Right kidney (tissue), 9 donors: ENCODE measurements at places on chromosomes 11 and 22.
A peak's percentile ranks its signal among the peaks of the same experiment; 100 is the strongest.

DNA sequence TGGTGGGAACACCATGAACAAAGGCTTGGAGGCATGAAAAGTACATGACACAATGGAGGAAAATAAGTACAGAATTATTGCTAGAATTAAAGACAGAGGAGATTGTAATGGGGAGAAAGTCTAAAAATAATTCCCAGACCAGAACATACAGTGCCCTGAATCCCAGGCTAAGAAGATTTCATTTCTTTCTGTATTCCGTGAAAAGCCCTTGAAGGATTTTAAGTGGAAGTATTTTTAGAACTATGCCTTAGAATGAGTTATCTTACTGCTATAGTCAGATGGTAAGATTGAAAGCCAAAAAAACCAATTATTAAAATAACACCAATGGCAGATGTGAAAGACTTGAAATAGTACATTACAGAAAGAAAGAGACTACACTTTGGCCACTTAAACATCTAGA lies 36.1 kb upstream of the SLC5A12 start:
- DNase-seq = no peak

DNA sequence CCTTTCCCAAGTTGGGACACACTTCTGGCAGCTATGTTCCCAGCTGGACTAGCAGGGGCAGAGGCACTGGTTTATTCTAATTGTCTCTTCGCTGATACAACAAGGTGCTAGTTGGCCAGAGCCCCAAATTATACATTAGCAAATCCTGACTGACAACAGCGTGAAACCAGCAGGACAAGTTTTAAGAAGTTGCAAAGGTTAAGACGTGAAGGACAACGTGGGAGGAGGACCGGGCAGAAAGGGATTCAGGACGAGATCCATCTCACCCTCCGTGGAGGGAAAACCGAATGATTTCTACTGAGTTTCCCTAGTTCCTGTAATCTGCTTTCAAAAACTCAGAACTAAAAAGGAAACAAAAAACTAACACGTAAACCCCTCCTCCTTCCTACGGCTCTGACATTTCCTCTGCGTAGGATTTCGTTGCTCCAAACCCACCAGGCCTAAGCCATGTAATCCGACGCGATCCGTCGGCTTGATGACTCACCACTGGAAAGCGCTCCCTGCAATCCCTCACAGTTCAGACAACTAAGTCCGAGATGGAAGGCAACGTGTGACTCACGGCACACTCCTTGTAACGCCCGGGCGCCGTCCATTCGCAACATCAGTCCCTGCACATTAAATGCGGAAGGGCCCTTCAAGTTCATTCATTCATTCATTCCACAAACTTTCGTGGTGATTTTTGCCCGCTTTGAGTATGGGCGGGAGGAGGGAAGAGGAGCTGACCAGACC lies 703 bp downstream of the POGLUT3 start:
- DNase-seq = no peak

GRCh38 chr11:47980088-47980906 lies at the start of gene PTPRJ:
PTPRJ (plus strand) TSS chr11:47980559; CDS start chr11:47980913, 354 bp downstream.
- no peak for DNase-seq

- DNase-seq = no peak
These were observed 14.9 kb downstream of the PPM1F start for GRCh38 chr22:21937821-21938070.

DNA sequence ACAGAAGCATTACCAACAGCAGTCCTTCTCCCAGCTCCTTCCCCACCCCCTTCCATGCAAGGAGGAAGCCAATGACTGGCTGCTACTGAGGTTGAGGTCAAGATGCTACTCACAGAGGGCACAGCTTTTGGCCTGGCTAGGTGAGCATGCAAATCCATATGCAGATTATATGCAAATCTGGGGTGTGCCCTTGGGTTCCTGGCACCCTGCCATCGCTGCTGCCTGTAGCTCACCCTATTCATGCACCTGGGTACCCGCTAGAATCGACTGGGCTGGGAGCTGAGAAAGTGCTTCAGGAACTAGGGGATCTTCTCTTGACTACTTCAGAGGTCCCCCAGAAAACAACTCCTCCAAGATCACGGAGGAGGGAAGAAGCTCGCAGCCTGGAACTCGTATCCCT lies 4.0 kb downstream of the DSCAML1 start:
- no peak for DNase-seq

GRCh38 chr11:114174712-114175495 lies 115.4 kb downstream of the ZBTB16 start:
- no peak for DNase-seq

- no peak for DNase-seq
These were observed 18.9 kb upstream of the HEPHL1 start for GRCh38 chr11:94002226-94002625.

GRCh38 chr22:41245917-41246499 lies 5.3 kb upstream of the CHADL start:
- DNase-seq = no peak

DNA sequence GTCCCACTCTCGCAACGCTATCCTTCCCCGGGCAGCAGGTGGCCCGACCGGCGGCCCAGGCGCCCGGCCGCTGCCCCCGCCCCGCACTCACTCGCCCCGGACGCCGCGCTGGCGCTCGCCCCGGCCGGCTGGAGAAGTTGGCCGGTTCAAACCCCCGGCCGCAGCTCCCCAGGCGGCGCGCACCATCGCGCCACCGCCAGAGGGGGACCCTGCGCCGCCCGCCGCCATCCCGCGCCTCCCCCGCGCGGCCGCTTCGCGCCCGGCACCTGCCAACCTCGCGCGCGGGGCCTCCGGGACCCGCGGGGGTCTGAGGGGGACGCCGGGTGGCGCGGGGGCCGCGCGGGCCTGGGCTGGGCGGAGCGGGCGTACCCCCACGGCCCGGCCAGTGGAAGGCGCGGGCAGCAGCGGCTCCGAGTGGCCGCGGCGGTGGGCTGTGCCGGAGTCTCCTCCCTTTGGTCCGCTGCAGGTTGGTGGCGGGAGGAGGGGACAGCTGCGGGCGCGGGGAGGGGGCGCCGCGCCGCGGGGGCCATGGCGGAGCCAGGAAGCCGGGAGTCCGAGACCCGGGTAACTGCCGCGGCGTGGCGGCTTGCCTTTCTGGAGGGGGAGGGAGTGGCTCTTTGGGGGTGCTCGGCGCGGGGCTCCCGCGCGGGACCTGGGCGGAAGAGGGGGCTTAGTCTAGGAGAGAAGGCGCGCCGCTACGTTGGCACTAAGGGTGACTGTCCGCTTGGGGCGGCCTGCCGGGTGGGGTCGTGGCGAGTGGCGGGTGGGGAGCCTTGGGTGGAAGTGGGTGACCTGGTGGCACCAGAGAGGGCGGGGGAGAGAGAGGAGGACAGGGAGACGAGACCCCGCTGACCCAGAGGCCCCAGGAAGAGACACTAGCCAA lies at the start of the genes MPST and TST:
MPST (plus strand) TSS at position 434 of the 883 bp plus-strand sequence; CDS start at position 529, 95 bp downstream.
TST (minus strand) TSS at position 139 of the 883 bp plus-strand sequence. CDS start 715 bp downstream, outside the sequence.
- peak; percentile 75 for DNase-seq

DNA sequence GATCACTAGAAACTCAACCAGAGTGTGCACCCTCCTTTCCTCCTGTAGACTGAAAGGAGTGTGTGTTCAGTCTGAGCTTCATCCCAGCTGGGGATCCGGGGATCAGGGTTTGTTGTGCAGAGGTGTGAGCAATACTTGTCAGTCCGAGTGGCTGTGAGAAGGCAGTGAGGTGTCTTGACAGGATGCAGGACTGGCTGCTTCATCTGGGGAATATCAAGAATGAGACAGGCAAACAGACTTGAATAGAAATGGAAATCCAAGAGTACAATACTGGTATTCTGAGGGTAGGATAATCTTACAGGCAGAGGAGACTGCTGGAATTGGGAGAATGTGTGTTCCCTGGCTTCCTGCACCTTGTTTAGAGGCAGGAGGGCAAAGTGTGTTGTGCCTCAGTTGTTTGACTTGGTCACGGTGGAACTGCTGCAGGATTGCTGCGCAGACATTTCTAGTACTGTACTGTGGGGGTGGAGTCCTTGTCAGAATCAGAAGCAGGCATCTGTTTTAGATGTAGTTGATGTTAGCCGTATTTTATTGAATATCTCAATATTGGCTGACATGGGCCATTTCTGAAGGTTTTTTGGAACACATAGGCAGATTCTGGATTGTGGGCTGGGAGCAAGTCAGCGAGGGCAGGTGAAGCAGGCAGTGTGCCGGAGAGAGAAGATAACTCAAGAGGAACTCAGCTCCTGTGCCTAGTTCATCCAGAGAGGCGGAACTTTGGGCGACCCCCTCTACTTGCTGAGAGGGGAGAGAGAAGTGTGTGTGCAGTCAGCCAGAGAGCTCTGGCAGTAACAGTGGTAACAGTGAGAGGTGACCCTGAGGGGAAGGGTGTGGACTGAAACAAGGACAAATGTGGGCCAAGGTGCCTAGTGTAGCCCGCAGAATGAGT lies 27.1 kb upstream of the GRK2 start:
- DNase-seq = no peak

DNA sequence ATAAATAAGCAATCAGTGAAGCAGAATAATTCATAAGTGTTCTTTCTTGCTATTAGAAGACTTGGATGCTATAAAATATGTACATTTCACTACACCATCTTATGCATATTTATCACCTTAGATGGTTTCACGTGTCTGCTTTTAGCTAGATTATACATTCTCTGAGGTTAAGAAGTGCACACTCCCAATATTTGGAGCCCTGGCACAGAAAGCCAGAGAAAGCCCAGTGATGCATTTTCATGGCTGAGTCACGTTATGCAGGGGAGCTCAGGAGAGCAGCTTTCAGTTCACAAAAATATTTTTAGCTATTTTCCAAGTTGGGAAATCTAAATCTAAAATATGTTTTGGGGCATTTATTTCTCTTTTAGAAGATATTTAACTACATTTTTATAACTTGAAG lies 5.1 kb upstream of the TP53AIP1 start:
- no peak for DNase-seq

DNA sequence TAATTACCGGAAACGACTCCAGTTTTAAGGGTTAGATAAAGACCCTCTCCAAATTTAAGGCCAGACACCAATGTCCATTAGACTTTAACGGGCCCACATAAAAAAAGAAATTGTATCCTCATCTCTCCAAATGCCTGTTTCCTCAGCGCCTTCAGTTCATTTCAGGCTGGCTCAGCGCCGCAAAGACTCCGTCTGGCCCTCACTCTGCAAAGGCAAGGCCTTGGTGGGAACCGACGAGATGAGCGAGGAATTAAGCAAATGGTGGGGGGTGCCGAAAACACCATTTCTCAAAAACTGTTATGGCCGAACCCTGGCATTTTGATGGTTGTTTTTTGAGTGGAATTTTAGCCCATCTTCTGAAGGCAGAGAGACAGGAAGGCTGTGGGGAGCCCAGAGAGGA lies 15.7 kb downstream of the MN1 start:
- DNase-seq = no peak

DNA sequence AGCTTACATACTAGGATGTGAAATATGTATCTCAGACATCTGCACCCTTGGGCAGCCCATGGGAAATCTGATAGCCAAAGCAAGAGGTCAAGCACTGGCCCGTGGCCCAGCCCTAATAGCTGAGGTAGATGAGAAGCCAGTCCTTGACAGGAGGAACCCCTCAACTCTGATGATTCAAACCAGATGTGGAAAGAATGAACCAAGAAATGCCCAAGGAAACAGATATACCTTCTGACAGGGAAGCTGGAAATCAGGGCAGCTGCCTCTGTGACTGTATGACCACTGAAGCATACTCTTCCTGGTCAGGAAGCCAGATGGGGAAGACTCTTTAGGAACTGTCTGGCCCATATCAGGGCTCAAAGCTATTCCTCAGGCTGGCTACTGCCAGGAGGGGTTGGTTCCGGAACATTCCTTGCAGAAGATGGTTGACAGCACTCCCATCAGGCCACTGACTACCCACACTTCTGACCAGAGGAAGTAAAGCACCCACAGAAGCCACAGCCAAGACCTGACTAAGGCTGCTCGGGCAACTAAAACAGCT lies 124.2 kb downstream of the SWAP70 start:
- no peak for DNase-seq

DNA sequence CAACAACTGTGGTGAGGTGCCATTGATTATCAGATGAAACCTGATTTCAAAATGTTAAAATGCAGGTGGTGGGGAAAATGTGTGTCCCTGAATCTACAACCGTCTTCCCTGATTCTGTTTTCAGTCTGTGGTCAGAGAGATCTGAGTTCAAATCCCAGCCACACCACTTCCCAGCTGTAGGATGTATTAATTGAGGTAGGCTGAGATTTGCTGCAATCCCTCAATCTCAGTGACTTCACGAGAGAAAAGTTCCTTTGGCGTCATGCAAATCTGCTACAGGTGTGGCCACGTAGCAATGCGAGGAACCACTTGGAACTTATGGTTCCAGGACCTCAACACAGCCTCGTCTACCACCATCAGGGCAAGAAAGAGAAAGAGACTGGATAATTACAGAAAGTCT lies 56.2 kb downstream of the BCL2L13 start:
- DNase-seq = no peak

DNA sequence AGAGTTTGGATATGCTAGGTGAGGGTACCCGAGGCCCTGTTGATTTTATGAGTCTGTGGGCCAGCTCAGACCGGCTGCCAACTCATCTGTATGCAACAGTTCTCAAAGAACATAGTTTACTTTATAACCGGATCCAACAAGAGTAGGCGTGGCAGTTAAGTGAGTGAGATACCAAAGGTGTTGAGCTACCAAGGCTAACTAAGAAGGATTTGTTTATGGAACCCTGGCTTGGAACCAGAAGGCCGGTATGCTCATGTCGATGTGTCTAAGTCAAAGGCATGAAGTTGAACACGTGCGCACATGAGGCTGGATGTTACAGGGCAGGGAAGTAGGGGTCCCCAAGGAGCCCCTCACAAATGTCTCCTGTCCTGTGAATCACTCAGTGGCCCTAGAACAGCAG lies at the start of gene KCNJ1:
KCNJ1 (minus strand) TSS at position 20 of the 400 bp plus-strand sequence. CDS start 27,053 bp downstream, outside the sequence.
- no peak for DNase-seq

DNA sequence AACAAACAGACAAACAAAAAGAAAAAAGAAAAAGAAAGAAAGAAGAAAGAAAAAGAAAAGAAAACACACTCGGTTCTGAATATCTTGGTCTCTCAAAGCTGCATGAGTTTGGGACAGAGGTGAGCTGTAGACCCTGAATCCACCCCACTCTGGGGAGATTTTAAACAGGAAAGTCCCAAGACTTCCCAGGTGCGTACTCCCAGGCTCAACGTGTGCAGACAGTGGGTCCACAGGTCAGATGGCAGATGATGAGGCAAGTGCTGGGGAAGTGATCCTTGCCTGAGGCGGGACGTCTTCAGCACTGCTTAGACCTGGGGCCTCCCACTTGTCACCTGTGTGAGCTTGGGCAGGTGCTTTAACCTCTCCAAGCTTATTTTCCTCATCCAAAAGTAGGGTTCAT lies 9.3 kb downstream of the CREB3L1 start:
- DNase-seq = no peak

GRCh38 chr11:128246810-128247594 lies 340.4 kb downstream of the ETS1 start:
- no peak for DNase-seq

- no peak for DNase-seq
These were observed 37.7 kb upstream of the GNB1L start for GRCh38 chr22:19892257-19892879.

DNA sequence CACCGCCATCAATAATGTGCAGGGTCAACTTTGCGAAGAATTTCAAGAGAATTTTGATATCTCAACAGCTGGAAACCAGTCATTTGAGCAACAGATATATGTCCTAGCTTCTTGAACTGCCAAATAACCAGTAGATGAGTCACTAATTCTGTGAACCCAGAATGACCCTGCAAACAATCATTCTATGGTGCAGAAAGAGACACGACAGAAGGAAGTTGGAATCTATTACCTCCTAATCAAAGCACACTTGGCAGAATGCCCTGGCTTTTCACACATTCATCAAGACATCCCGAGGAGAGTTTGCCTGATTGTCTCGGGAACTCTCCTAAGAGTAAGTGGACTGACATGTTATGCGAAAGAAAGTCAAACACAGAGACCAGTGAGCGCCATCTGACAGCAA lies 621.1 kb downstream of the OPCML start:
- no peak for DNase-seq

- DNase-seq = no peak
These were observed 43.2 kb upstream of the BLID start for GRCh38 chr11:122159173-122159721.

- DNase-seq = no peak
These were observed 2.2 kb downstream of the GANAB start for GRCh38 chr11:62644220-62644619.
